Hepatocyte (in vitro differentiated cells): ENCODE measurements at places on chromosomes 1 and 21.

- no peaks in the 10 kb centered on the region for H3K27me3 ChIP-seq
- no peak overlapping the region for H3K4me3 ChIP-seq
- H3K36me3 ChIP-seq, result no peaks in the 10 kb centered on the region
- peaks cover 5% of the 10 kb centered on the region for H3K4me1 ChIP-seq
- DNase-seq, result no peak
These were observed 12.9 kb upstream of the KCNJ15 start for GRCh38 chr21:38243732-38244406.

- no peak for DNase-seq
- H3K27me3 ChIP-seq, result no peaks in the 10 kb centered on the region
- no peaks in the 10 kb centered on the region for H3K4me1 ChIP-seq
- H3K27ac ChIP-seq, result no peak overlapping the region
- no peaks in the 10 kb centered on the region for H3K36me3 ChIP-seq
These were observed 103.9 kb upstream of the C1orf174 start for GRCh38 chr1:4003846-4004505.

DNA sequence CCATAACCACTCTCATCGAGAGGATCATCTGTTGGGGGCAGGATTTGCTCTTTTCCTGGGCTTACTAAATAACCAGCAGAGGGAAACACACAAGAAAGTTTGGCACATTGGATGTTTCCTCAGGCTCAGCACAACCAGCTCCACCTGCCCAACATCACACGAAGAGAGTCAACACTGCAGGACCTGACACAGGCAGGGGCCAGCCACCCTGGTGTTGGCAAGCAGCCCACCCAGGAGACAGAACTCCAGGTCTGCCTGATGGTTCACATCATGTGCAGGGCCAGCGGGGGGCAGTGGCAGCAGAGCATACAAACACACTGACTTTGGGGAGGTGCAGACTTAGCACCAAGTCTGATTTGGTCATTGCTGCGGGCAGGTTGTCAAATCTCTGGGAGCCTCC is 182.3 kb upstream of the GALNT2 start:
- H3K27ac ChIP-seq, result no peak overlapping the region
- H3K27me3 ChIP-seq, result no peaks in the 10 kb centered on the region
- no peaks in the 10 kb centered on the region for H3K4me1 ChIP-seq
- no peak for DNase-seq

GRCh38 chr1:202235856-202236837 is 42.5 kb downstream of the LGR6 start:
- H3K4me3 ChIP-seq, result no peak overlapping the region
- peaks cover 9% of the 10 kb centered on the region for H3K4me1 ChIP-seq
- no peaks in the 10 kb centered on the region for H3K36me3 ChIP-seq
- DNase-seq, result peak; percentile 92
- H3K27ac ChIP-seq, result peak overlapping the region; percentile 90
- H3K27me3 ChIP-seq, result no peaks in the 10 kb centered on the region

GRCh38 chr1:203278082-203278884 is 27.0 kb upstream of the BTG2 start:
- H3K4me3 ChIP-seq, result no peak overlapping the region
- H3K27ac ChIP-seq, result peak overlapping the region; percentile 94
- peak; percentile 88 for DNase-seq
- no peaks in the 10 kb centered on the region for H3K27me3 ChIP-seq
- no peaks in the 10 kb centered on the region for H3K36me3 ChIP-seq
- H3K4me1 ChIP-seq, result peaks cover 42% of the 10 kb centered on the region
